Renal cortical epithelial cell (primary cell): ENCODE measurements at places on chromosomes 6 and 20.

DNA sequence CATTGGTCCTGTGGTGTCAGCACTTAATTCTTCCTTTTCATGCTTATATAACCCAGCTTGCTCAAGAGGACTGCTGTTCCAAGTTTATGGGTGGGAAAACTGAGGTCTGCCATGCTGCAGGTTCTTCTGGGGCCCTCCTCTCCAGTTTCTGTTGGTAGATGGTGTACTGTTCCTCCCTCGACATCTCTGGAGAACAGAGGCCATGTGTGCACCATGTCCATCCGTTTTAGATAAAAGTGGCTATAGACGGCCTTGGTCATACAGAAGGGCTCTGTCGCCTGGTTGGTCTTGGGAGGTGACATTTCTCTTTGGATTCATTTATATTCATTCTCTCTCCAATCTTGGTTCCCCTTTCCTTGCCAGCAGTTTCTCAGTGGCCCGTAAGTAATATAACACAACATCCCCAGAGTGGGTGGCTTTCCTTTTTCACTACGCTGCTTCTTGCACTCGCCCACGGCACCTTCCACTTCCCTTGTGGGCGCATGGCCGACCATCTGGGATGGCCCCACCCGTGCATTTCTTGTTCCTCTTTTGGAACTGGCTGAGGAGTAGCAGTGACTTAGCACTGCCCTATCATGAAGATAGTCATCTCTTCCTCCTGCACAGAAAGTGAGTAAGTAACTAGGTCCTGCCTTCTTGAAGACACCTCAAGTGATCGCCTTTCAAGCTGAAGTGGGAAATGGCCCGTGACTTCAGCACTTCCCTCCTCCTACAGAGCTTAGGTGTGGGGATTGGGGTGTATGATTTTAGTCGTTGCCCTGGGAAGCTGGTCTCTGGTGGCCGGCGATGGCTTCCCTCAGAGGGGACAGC, 94.2 kb downstream of the RREB1 start:
- peak; percentile 33 for DNase-seq

DNA sequence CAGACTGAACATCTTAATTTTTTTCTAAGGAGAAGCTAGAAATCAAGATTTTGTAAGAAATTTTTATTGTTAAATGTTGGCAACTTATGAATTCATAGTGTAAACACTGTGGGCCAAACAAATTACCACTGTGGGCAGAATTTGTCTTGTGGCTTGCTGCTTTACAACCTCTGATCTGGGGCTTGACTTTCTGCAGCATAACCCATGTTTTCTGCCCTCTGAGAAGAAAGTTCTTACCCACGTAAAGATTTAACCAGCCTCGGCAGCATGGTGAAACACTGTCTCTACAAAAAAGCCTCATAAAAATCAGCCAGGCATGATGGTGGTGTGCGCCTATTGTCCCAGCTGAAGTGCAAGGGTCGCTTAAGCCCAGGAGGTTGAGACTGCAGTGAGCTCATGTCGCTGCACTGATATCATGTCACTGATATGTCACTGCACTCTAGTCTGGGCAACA, 12.9 kb downstream of the ITCH start:
- peak; percentile 84 for DNase-seq

GRCh38 chr6:138104618-138105213, 2.5 kb downstream of the PERP start:
- no peak for DNase-seq

DNA sequence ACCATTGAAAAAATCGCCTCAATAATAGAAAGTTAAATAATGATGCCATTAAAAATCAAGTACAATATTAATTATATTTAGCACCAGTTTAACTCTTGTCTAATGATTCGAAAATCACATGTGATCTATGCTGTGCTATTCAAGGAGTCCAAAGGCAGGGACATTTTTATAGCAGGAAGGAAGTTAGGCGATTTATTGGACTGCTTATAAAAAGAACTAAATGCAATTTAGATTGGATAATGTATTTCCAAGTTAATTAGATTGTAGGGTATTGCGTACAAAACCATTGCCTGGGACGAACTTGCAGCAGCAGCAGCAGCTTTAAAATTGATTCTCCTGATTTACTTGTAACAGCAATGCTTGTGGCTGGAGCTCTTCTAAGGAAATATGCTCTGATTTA, 87.4 kb upstream of the TMEM181 start:
- no peak for DNase-seq

- DNase-seq, result no peak
Observed at GRCh38 chr20:2557873-2558580, 21.7 kb downstream of the TMC2 start.
